Left lung (tissue), 14 donors: ENCODE measurements at places on chromosomes 4 and X.
A peak's percentile ranks its signal among the peaks of the same experiment; 100 is the strongest.

GRCh38 chr4:18082236-18082635, 60.7 kb upstream of the LCORL start:
- no peak for DNase-seq

GRCh38 chrX:155094468-155095061, 23.3 kb downstream of the BRCC3 start:
- no peak for DNase-seq

DNA sequence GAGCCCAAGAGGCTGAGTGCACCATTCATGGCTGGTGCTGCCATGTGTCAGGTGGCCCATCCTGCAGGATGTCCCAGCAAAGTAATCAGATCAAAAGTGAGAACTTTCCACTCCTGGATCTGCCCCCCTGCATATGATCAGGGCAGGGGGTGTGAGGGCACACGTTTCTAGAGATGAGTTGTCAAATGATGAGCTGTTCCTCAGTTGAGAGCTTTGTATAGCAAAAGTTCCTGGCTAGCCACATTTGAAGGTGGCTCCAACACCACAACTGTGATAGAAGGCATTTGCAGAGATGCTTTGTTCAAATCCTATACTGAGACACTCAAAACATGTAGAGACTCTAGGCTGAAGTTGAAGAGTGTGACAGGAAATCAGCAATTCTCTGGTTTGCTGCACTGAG, 501.8 kb downstream of the BCOR start:
- no peak for DNase-seq

DNA sequence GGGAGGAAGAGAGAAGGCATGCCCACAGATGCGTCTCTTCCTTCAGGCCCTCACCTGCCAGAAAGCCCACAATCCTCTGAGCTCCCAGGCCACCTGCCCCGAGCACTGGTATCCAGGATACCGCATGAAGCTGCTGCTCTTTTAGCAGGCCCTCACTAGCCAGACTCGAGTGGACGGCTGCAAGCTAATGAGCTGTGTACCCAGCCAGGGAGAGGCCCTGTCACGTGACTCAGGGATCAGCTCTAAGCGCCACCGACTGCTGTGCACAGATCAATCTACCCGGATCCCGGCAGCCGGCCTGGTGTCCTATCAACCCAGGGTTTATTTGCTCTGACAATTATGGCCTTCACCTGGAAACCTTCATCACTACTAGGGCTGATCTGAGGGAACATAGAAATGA, 39.0 kb downstream of the BCOR start:
- DNase-seq = no peak

- no peak for DNase-seq
These were observed 285.6 kb downstream of the SHOX start for GRCh38 chrX:916230-916599.

GRCh38 chrX:110671068-110671803, 124.4 kb downstream of the CHRDL1 start:
- no peak for DNase-seq

DNA sequence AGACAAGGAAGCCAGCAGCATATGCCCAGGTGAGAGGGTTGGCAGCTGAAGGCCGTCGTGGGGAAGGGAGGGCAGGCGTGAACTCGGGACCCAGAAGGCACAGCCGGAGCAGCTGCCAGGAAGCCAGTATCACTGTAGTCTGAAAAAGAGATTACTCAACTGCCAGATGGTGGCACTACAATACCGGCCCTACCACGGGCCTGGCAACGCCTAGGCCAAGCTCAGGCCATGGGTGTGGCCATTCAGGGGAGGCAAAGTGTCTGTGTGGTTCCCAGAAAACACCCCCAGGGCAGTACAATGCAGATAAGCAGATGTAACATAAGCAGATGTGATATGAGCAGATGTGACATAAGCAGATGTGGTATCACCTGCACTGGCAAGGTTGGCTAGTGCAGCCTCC, 236.0 kb downstream of the AFAP1 start:
- DNase-seq = no peak

DNA sequence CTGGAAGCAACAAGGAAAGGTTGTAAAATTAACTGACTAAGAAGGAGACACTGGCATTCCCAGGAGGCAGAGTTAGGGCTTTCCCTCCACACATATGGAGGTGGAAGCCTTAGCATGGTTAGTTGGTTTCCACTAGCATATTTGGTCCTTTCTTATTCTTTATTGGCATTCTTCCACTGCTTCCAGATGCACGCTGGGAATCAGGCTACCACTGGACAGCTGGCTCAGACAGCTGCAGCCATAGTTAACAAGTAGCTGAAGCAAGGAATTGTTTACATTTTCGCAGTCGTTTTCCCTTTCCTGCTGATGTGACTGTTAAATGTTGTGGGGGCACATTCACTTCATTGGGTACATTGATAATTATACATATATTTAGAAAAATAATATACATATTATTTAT, 169.2 kb downstream of the GRIA2 start:
- DNase-seq = no peak

GRCh38 chrX:116317409-116317808, 119.0 kb upstream of the SLC6A14 start:
- peak; percentile 91 for DNase-seq

- DNase-seq = no peak
These were observed 151.4 kb upstream of the USP9X start for GRCh38 chrX:40933706-40934425.

- no peak for DNase-seq
These were observed 5.4 kb upstream of the ADGRG4 start for GRCh38 chrX:136295380-136295779.

DNA sequence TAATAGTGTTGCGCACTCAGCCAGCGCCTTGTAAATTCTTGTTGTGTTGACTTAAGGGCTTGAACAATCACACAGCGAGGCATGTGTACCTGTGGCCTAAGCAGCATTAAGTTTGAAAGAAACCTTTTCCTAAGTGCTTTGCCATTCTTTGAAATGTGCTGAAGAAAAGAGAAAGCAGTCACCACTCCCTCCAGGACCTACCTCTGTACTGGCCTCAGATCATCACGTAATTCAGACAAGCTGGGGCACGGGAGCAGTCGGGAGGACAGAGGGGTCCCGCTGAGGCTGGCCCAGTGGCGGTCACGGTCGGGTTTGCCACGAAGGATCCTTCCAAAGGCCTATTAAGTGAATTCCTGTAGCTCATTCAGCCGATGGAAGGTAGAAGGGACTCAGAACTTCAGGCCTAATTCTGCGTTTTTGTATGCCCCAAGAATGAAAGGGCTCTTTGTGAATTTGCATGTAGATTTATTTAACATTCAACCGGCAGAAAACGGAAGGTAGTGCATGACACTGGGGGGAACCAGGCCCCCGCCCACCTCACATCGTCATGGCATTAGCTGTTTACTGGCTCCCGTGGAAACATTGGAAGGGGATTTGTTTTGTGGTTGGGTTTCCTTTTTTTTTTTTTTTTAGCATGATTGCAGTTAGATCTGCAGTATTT, 106.3 kb downstream of the TRAPPC11 start:
- no peak for DNase-seq

GRCh38 chr4:46146993-46147392, 23.1 kb upstream of the GABRG1 start:
- DNase-seq = no peak

- DNase-seq = no peak
These were observed 47.0 kb downstream of the MOSPD2 start for GRCh38 chrX:14920196-14920595.

GRCh38 chr4:23866450-23867075, 23.3 kb downstream of the PPARGC1A start:
- DNase-seq = no peak

- no peak for DNase-seq
These were observed 22.3 kb downstream of the TMPRSS11D start for GRCh38 chr4:67861513-67861912.

GRCh38 chr4:183504930-183505610, at the start of gene ING2:
TSS of gene ING2 (plus strand) at chr4:183505058. CDS start at chr4:183505196, 138 bp downstream.
- no peak for DNase-seq

GRCh38 chrX:77556276-77556675, 109.1 kb downstream of the FGF16 start:
- DNase-seq = no peak

GRCh38 chr4:25874655-25875054, 11.9 kb upstream of the SEL1L3 start:
- DNase-seq = no peak

- no peak for DNase-seq
These were observed 57.6 kb upstream of the FAT1 start for GRCh38 chr4:186781032-186781917.

DNA sequence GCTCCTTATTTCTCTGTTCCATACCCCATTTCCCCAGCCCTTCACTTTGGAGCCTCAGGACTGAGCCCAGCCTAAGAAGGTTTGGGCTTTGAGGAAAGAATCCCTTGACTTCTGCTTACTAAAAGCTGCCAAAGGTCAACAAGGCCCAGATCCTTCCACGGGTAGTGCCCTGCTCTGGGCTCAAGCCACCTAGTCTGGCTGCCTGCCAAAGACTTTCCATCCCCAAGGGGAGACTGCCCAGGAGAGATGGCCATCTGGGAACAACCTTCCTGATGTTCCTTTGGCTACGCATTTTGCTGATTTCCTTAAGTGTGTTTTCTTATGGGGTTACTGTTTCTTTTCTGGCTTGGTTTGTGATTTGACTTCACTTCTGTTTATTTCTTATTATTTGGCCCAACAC, 49.8 kb upstream of the NDP start:
- no peak for DNase-seq

DNA sequence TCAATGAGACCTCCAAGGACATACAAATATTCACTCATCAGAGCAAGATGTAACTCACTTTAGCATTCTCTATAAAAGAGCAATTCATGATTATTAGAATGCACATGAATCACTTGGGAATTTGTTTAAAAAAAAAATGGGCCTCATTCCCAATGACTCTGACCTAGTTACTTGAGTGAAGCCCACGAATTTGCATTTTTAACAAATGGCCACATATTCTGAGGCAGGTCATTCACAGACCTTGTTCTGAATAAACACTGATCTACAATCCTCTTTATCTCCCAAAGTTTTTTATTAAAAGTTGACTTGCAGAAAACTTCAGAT, 255.1 kb upstream of the VEGFC start:
- DNase-seq = no peak

- DNase-seq = no peak
These were observed 109.5 kb downstream of the CDKL5 start for GRCh38 chrX:18534949-18535348.

DNA sequence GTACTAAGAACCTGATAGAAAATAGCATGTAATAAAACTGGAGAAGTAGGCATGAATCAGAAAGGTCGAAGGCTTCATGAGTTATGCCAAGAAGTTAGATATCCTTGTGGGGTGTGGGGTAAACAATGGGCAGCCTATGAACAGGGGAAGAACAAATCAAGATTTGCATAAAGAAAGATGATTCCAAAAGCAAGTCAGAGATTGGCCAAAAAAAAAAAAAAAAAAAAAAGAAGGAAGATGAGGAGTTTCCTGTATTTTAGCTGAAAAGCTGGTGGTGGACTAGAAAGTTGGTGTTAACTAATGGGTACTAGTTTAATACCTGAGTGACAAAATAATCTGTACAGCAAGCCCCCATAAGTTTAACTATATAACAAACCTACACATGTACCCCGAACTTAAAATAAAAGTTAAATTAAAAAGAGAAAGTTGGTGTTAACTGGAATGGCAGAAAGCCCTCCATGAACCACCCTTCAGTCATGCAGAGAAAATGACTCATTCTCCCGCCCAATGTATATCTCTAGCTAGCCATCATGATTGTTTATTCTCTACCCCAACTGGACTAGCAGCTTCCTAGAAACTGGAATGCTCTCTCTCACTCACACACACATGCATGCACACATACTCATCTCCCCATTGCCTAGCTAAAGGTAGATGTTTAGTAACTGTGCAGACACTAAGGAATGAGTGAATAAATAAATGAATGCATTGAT, 41.7 kb downstream of the ATP11C start:
- no peak for DNase-seq
